AG09319 (cell line): ENCODE measurements at places on chromosomes 2 and 18.

GRCh38 chr2:120491111-120491625 lies 145.2 kb downstream of the INHBB start:
- DNase-seq = no peak

GRCh38 chr2:29894822-29895614 lies 26.4 kb downstream of the ALK start:
- DNase-seq = no peak

GRCh38 chr2:32963941-32964340 lies 17.2 kb downstream of the LTBP1 start:
- no peak for DNase-seq

GRCh38 chr18:28065793-28066186 lies 111.1 kb downstream of the CDH2 start:
- DNase-seq = no peak

GRCh38 chr2:193556766-193557470 lies 1362.2 kb upstream of the TMEFF2 start:
- DNase-seq = no peak

DNA sequence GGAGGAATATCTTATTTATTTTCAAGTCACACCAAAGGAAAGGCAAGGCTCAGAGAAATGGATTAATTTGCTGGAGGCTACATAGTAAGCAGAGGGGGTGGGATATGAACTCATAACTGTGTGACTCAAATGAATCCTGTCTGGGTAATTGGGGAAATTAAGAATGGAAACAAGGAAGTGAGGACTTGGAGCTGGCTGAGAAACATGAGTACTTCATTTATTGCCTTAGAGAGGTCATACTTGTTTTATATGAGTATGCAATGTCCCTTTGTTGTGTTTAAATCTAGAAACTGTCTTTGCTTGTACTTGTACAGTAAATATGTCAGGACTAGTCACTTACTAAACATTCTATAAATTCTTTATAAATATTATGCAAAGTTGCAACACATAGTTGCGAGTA lies 2166.7 kb upstream of the PIK3C3 start:
- DNase-seq = no peak

DNA sequence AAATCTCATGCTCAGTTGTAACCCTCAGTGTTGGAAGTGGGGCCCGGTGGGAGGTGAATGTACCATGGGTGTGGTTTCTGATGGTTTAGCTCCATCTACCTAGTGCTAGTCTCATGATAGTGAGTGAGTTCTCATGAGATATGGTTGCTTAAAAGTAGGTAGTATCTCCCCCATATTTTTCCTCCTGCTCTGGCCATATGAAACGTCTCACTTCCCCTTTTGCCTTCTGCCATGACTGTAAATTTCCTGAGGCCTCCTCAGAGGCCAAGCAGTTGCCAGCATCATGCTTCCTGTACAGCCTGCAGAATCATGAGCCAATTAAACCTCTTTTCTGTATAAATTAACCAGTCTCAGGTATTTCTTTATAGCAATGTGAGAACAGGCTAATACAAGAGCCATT lies 62.8 kb upstream of the RNF152 start:
- DNase-seq = no peak

DNA sequence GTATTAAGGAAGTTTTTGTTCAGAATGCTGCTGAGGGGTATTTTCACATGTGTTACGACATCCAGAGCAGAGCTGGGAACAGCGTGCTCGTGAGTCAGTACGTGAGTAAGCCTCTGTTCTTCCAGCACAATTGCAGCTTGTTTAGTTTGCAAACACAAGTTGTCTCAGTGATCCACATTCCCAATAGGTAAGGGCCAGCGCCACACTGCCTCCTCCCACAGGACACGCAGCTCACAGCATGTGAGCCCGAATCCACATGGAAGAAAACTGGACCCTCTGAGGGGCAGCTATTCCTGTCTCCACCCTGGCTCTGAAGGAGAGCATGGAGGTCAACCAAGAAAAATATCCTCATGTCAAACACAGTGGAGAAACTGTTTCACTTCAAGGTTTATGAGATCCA lies 173.9 kb upstream of the PID1 start:
- peak; percentile 86 for DNase-seq

DNA sequence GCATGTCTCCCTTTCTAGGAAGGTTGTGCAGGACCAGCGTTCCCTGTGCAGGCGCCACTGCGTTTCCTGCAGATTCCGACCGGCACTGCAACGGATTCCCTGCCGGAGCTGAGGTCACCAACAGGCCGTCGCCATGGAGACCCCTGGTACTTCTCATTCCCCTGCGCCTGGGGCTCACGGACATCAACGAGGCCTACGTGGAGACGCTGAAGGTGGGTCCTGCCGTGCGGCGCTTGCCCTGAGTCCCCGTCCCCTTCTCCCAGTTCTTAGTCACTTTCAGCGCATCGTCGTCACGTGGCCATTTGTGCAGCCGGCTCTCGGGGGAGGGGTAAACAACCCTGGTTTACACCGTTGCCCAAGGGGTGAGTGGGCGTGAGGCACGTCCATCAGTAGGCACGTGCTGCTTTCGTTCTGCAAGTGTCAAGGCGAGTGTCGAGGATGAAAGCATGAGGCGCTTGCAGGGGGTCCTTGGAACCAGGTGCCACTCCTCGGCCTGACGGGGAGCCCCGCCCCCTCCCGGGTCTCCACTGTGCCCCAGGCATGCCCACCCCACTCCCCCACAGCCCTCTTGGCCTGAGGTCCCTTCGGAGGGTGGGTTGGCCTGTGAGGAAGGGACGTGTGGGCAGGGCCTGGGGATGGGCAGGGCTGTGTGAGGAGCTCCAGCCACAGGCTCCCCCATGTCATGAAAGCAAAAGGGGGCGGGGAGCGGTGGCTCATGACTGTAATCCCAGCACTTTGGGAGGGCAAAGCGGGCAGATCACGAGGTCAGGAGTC lies 19.8 kb downstream of the DTYMK start:
- no peak for DNase-seq

- DNase-seq = no peak
Measured at GRCh38 chr2:159232456-159233170, 53.9 kb downstream of the WDSUB1 start.

DNA sequence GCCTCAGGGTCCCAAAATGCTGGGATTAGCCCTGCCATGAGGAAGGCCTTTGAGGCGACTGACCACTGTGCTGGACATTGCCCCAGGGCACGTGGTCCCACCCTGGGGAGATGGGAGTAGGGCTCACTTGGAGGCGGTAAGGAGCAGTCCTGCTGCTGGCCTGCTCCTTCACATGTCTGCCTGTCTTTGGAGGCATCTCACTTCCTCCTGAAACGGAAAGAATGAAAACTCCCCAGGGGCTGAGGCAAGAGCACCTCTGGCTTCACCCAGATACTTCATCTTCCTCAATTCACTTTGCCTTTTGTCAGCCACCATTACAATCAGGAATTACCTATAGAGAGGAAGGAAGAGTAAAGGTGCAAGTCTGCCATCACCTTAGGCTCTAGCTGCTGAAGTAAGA lies 59.9 kb upstream of the GATA6 start:
- no peak for DNase-seq

DNA sequence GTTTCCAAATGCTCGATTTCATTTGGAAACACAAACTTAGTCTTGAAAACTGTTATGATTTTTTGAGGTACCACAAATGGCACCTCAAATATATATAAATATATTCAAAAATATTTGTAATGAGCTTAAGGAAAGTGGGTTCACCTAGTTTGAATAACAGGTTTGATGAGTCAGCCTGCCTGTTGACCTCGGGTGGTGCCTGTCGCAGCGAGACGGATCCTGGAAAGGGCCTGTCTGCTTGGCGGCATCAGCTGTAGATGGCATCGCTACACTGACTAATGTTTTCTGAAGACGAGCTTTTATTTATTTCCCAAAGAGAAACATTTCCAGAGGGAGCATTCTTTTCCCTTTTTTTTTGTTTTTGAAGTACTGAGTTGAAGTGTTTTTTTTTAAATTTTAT lies 6.9 kb downstream of the ALLC start:
- no peak for DNase-seq

- no peak for DNase-seq
Measured at GRCh38 chr2:139867601-139868226, 1087.5 kb upstream of the NXPH2 start.

DNA sequence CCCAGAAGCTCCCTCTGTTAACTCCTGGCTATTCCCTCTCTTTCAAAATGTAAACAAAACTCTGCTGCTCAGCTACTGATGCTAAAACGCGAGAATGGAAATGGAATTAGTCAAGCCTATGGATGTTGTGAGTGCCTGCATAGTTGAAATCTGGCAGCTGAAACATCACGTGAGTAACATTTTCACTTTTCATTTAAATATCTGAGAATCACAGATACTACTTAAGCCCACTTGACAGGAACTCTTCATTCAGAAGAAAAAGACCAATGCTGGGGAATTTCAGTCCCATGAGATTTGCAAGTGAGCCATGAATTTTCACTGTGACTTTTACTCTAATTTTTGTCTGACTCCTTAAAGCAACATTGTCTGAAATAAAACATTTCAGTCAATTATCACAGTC lies 215.3 kb upstream of the SESTD1 start:
- DNase-seq = no peak

- DNase-seq = no peak
Measured at GRCh38 chr2:72182547-72182946, 34.9 kb upstream of the CYP26B1 start.

DNA sequence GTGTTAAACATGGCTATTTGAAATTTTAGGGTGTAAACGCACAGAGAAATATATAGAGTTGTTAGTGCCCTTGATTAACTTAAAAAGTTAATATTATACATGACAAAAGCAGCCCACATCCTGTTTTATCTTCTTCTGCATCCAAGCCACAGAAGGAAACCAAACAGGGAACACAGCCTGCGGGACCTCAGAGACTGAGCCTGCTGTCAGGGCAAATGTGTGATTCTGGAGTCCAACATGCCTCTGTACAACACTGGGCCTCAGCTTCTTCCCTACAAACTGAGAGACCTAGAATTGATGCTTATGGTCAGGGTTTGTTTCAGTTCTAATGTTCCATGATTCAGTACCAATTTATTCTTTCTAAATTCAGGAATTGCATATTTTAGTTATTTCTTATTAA lies 404.7 kb downstream of the FBXO15 start:
- DNase-seq = no peak

- DNase-seq = no peak
Measured at GRCh38 chr2:127620866-127621265, 25.1 kb upstream of the GPR17 start.

DNA sequence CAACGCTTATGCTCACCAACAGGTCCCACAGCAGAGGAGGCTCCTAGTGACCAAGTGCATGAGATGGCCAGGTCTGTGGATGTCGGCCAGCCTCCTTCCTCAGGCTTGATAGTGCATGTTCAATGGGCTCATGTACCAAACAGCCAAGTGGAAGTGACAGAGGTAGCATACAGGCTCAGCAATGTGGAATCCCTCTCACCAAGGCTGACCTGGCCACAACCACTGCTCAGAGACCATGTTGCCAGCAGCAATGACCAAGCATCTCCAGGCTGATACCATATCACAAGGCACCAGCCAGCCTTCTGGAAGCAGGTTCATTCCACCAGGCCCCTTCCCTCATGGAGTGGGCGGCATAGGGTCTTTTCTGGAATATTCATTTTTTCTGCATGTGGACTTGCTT lies 61.5 kb downstream of the REEP1 start:
- DNase-seq = no peak

DNA sequence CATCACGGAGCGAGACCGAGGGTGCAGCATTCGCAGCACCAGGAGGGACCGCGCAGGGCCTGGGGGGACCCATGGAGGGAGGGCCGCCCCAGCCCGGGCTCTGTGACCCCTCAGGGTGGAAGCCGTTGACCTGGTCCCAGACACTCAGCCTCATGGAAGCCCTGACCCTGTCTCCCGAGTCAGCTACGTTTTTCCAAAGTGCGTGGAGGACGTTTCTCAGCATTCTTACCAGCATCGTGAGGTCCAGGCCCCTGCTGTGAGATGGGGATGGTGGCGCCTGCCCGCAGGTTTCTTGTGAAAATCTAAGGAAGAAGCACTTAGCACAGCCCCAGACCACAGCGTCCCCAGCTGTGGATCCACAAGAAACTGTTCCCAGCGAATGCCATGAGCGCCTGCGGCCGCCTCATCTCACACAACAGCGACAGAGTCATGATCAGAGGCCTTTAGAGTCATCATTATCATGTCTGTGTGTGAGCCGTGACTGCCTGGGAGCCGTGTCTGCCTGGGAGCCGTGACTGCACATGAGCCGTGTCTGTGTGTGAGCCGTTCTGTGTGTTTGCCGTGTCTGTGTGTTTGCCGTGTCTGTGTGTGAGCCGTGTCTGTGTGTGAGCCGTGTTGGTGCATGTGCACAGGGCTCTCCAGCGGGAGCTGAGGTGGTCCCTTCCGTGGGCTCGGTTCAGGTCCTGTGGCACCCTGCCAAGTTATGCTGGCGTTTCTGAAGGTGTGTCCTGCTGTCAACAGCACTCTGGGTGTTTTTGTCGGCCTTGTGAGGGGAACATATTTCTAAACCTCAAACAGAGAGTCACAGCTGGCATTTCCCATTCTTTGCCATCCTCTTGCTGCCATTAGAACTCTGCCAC lies 49.2 kb upstream of the KCNG2 start:
- DNase-seq = no peak

DNA sequence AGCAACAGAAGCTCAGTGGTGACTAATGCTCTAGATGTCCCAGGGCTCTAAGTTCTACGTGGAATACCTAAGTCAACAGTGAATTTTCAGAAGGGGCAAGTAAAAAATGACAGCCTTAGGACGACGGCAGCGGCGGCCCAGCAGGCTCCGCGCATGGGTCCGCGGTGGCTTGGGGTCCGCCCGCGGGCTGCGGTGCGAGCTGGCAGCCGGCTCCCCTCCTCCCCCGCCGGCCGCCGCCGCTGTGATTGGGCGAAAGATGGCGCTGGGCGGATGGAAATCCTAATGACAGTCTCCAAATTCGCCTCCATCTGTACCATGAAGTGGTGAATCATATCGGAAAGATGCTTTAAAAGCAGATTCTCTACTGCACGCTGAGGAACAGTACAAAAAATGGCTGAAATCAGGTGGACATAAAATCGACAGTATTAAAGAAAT lies 74.7 kb downstream of the HNRNPLL start:
- no peak for DNase-seq

DNA sequence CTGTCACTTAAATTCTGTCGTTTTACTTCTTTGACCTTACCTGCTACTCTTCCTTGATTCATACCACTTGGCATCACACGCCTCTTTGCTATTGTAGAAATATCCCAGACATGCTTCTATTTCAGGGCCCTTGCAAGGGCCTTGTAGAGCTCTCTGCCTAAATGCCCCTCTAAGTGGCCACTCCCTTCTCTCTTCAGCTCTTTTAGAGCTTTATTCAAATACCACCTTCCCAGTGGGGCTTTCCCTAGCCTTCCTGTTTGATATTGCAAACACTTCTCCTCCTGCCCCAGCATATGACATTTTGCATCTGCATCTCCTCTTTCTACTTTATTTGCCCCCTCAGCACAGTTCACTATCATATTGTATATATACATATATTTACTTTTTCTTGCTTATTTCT lies 54.0 kb downstream of the PELI1 start:
- DNase-seq = no peak

GRCh38 chr2:205750797-205751196 lies 68.5 kb downstream of the NRP2 start:
- no peak for DNase-seq
